Retinal pigment epithelial cell (primary cell): ENCODE measurements at places on chromosomes 12 and 14.

- no peak for DNase-seq
Measured at GRCh38 chr12:12896260-12896659, 4.9 kb downstream of the GPRC5A start.

GRCh38 chr12:1912580-1913376 is 5.7 kb downstream of the CACNA2D4 start:
- DNase-seq, result no peak

- no peak for DNase-seq
Measured at GRCh38 chr12:120229071-120229486, 28.2 kb upstream of the RPLP0 start.

- no peak for DNase-seq
Measured at GRCh38 chr14:106586098-106586704, 1059.8 kb downstream of the TMEM121 start.

- DNase-seq, result no peak
Measured at GRCh38 chr14:87600240-87600639, 392.7 kb downstream of the GALC start.

DNA sequence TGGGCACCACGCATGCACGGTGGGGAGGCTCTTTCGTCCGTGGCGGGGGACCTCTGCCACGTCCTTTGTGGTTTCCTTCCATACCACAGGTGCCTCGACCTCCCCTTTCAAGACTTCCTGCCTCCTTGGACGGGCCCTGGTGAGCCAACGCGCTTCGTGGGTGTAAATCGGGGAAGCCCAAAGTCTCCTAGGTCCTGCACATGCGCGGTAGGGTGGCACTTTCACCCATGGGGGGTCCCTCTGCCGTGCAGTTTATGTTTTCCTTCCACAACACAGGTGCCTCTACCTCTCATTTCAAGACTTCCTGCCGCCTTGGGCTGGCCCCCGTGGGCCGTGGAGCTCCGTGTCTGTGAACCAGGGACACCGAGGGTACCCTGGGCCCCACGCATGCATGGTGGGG is 349.7 kb downstream of the ALG10 start:
- no peak for DNase-seq

DNA sequence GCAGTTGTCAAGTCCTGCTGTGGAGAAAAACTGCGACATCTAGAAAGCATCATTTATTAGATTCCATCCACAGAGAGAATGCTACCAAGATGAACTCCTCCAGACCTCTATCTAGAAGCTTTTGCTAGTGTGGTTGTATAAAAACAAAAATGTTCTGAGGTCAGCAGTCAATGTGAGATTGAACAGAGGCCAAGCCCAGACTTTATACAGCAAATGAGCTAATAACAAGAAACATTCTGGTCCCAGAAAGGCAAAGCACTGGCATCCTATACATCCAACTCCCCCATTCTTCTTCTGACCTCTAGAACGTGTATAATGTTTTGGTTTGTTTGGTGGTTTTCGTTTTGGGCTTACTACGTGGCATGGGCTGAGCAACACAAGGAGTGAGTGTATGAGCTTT is 26.7 kb upstream of the RIN3 start:
- no peak for DNase-seq
